ENCODE measurements at places on chromosomes 11 and 22.

- DNase-seq = peak; percentile 58
Observed at GRCh38 chr11:832529-833113, at the start of gene CD151. Gene CD151 (plus strand): TSS chr11:832952. CDS start chr11:836070, 3,118 bp downstream.

DNA sequence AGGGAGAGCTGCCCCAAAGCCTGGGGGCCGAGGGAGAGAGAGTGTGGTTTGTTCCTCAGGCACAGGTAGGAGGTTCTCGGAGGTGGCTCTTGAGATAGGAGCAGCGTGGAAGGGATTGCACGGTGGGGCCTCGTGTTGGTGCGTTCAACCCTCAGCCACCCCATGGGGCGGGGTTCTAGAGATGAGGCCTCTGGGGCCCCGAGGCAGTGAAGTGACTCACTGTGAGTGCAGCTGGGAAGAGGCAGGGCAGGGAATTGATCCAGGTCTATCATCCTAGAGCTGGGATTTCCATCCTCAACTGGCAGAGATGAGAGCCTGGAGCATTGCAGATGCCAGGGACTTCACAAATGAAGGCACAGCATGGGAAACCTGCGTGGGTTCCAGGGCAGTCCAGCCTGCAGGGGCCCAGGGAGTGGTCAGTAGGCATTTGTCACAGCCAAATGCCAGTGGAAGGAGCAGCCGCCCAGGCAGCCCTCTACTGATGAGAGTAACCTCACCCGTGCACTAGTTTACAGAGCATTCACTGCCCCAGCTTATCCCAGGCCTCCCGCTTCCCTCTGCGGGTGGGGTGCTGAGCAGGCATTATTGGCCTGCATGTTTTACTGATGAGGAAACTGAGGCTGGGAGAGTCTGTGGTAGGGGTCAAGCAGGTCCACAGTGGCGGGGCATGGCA, 5.1 kb upstream of the SMARCB1 start:
- DNase-seq = no peak

GRCh38 chr11:2549491-2549875, 104.7 kb downstream of the KCNQ1 start:
- DNase-seq = no peak

- DNase-seq = no peak
Observed at GRCh38 chr11:271319-271715, 6.9 kb upstream of the NLRP6 start.

GRCh38 chr11:86247608-86248007, 3.1 kb downstream of the EED start:
- DNase-seq = no peak

GRCh38 chr22:49204599-49205482, 622.8 kb downstream of the BRD1 start:
- DNase-seq = no peak

DNA sequence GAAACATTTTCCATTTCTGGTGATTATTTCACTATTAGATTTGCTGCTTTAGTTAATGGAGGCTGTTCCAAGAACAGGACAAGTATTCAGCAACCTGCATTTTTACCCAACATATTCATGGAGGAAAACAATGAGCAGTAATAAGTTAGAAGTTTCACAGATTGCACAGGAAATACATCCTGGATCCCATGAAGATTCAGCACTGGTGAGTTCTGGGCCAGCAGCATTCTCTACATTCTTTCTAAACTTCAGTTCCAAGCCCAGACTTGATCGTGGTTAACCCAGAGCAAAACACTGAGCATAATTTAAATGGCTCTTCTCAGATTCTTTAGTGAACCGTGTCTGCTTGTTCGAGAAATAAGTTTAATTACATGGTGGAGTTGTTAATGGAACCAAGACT, 3.8 kb downstream of the FJX1 start:
- no peak for DNase-seq

GRCh38 chr11:130677486-130678153, 229.2 kb downstream of the ADAMTS15 start:
- DNase-seq = no peak

GRCh38 chr11:6574816-6575715, 28.4 kb downstream of the RRP8 start:
- DNase-seq = no peak

DNA sequence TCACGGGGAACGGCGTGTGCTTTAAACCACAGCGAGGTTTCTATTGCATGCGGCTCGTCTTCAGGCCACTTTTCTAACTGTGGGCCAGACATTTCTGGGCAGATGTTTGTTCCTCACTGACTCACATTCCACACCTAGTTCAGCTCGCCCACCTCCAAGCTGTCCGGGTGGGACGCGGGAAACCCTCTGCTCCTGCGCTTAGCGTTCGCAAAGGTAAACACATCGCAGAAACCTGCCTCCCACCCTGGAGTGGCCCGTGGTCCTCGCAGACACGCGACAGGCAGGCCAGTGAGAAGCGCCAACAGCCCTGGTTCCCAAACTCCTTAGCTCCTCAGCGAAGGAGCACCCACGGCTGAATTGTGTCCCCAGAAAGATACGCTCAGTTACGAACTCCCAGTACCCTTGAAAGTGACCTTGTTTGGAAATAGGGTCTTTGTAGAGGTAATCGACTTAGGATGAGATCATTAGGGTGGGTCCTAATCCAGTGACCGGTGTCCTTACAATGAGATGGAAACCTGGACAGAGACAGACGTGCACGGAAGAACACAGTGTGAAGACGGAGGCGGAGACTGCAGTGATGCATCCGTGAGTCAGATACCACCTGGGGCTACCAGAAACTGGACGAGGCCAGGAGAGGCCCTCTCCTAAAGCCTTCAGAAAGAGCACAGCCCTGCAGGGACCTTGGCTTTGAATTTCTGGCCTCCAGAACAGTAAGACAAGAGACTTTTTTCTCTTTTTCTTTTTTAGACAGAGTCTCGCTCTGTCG, 82.7 kb downstream of the CELSR1 start:
- no peak for DNase-seq

DNA sequence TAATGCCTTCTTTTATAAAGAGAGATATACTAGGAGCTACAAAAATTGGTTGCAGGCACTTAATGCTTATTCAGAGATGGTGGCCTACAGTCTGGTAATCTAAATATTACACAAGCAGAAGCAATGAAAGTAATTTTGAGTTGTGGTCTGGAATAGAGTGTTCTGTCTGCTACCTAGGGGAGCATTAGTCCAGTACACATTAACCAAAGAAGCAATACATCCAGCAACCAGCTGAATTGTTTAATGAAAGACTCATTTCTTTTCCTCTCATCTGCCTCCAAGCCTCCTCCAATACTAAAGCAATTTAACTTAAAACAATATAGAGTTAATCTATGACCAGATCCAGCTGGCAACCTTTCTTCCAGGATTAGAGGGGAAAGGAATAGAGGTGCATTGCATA, 877.1 kb upstream of the CNTN5 start:
- DNase-seq = no peak

DNA sequence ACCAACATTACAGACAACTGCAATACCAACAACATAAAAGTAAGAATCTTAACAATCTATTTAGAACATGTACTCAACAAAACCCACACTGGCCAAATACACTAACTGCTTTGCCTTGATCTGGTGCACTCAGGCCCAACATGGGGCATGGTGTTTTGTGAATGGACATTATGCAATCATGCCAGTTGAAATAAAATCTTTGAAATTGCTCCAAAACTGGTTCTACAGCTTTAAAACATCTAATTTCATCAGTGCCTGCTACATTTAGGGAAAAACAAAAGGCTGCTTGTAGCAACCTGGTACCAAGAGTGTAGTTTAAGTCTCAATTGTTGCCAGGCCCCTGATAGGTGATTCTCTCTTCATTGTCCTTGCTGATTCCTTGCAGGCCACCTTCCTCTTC, 3.3 kb upstream of the CTR9 start:
- no peak for DNase-seq

DNA sequence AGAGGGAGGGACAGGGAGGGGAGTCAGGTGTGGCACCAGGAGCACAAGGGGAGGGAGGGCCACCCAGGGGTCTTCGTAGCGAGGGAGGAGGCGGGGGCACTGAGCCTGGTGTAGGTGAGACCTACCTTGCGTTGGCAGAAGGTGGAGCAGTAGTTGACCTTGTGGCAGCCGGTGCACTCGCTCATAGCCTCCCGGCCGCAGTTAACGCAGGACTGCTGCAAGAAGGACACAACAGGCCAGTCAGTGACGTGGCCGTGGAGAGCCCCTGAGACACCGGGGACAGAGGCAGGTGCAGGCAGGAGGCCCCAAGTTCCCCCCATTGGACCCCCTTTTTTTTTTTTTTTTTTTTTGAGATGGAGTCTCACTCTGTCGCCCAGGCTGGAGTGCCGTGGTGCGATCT, 16.8 kb downstream of the DRD4 start:
- DNase-seq = no peak

DNA sequence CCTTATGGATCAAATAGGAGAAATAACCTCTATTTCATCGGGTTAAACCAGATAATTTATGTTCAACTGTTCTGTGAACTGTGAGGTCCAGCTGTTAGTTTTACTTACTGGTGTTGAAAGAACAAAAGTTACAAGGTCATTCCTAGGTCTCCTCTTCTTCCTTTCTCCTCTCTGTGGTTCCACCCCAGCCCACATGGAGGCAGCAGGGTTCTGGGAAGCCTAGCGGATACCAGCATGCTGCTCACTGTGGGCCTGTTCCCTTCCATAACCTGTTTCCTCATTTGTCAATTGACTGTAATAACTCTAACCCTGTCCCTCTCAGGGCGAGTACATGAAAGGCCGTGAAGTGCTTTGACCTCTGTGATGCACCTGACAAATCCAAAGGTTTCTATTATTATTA, 27.8 kb downstream of the RELT start:
- DNase-seq = no peak

GRCh38 chr11:76337923-76338322, 43.0 kb downstream of the THAP12 start:
- DNase-seq = no peak

GRCh38 chr11:19917069-19917468, 204.4 kb downstream of the NAV2 start:
- no peak for DNase-seq

DNA sequence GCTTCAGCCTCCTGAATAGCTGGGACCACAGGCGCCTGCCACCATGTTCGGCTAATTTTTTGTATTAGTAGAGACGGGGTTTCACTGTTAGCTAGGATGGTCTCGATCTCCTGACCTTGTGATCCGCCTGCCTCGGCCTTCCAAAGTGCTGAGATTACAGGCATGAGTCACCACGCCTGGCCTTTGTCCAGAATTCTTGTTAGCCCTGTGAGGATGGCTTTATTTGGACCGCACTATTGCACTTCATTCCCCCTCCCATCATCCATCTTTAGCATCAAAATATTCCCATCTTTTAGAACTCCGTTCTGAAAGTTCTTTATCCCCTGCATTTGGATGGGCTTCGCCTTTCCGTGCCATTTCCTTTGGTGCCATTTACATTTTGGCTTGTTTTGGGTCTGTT, 2.6 kb downstream of the SAMM50 start:
- DNase-seq = no peak

DNA sequence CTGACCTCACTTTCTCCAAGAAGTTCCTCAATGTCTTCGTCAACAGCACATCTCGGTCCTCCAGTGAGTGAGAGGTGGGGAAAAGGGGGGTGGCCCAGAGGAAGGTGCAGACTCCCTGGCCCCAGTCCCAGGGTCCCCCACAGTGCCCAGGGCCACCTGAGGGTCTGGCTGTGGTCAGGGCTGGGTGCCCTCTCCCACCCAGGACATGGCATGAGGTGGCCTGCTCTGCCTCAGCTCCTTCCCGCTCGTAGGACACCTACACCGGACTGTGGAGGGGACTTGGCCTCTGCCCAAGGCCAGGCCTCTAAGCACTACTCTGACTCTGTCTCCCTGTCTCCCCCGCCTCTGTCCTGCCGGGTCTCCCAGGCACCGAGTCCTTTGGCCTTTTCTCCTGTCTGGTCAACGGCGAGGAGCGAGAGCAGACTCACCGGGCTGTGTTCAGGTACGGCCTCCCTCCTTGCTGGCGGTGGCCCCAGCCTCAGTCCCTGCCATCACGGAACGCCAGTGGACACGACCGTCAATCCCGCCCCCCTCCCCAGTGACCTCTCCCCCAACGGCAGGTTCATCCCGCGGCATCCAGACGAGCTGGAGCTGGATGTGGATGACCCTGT, 4.5 kb downstream of the MAPK8IP2 start:
- no peak for DNase-seq

- DNase-seq = peak; percentile 49
Observed at GRCh38 chr22:46070803-46071450, 79.4 kb upstream of the PPARA start.

DNA sequence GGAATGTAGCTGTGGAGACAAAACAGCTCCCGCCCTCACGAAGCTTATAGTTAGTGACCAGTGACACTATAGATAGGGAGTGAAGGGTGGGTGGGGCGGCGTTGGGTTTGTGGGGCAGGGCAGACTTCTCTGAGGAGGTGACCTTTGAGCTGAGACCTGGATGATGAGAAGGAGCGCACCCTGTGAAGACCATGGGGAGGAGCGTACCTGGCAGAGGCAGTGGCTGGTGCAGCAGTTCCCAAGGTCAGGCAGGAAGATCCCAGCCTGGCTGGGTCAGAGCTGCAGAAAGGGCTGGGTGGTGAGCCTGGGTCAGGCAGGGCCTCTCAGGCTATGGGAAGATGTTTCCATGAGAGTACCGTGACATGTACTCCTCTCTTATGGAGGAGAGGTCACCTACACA, 135.0 kb upstream of the RCN1 start:
- DNase-seq = no peak

DNA sequence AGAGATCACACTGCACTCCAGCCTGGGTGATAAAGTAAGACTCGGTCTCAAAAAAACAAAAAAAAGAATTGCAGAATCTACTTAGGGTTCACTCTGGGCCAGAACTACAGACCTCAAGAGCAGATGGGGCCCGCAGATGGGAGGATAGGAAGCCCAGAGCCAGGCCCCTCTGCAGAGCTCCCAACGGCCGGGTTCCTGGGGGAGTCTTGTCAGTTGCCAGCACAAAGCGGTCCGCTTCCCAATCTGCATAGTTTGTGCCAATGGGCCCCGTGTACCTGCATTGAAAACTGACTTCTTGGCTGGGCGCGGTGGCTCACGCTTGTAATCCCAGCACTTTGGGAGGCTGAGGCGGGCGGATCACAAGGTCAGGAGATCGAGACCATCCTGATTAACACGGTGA, 1.7 kb upstream of the CHID1 start:
- no peak for DNase-seq

GRCh38 chr11:86632499-86633269, 39.7 kb downstream of the ME3 start:
- no peak for DNase-seq

- peak; percentile 77 for DNase-seq
Observed at GRCh38 chr11:62671608-62672389, at the start of the genes LBHD1 and UQCC3. Gene LBHD1 (minus strand): TSS chr11:62672267. CDS start chr11:62670031, 2,236 bp downstream. Gene UQCC3 (plus strand): TSS chr11:62671673. CDS start chr11:62671746, 73 bp downstream.

DNA sequence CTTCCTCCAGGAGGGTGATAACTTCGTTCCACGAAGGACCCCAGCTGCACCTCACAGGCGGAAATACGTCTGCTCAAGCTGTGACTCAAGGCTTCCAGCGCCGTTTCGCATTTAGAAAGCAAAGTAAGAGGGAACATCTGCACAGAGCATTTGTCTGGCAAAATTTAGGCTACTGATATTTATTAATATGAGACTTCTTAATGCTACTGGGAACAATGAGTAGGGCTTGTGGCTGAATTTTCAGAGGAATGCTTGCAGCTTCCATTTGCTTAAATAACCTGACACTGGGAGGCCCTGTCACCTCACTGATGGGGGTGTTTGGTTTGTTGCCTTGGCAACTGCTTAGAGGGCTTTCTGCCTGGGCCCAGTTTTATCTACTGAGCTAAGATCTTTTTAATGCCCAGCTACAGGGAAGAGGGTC, 14.7 kb upstream of the ST14 start:
- no peak for DNase-seq

All from NCI-H510A (cell line).